ENCODE measurements at places on chromosomes 12 and 14. TPM values are rescaled to one million over a fixed set of nuclear protein-coding genes. Genes with fewer than 3 reads are reported as not detected.

Gene CEBPE
- not detected for total RNA-seq

Gene ADSS1
- 5.8 TPM for total RNA-seq

Gene PLBD1
- 13.8 TPM for total RNA-seq

Gene RASAL1
- total RNA-seq, result 14.9 TPM

Gene KLRD1
- 0.68 TPM for total RNA-seq

Gene MYBPC1
- total RNA-seq, result not detected

Gene LIN7A
- not detected for total RNA-seq

- no peak for DNase-seq
Observed at GRCh38 chr14:92647797-92648279, 100.6 kb downstream of the LGMN start.

- DNase-seq, result peak; percentile 91
Observed at GRCh38 chr12:6925540-6926279, 2.0 kb upstream of the ATN1 start.

DNA sequence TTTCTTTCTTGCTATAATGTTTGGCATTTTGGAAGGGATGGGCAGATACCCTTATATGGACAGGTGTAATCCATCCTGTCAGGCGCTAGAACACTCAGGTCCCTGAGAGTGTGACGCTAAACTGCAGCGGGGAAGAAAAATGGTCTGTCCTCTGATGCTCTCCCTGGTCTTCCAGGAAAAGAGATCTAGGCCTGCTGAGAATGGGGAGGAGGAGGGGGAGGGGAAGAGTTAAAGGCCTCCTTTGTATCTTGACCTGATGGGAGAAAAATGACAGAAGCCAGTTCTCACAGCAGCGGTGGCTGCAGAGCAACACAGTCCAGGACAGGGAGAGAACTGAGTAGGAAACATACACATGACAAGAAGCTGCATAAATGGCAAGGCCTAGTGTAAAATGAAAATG is 61.1 kb downstream of the RPS6KA5 start:
- no peak for DNase-seq

DNA sequence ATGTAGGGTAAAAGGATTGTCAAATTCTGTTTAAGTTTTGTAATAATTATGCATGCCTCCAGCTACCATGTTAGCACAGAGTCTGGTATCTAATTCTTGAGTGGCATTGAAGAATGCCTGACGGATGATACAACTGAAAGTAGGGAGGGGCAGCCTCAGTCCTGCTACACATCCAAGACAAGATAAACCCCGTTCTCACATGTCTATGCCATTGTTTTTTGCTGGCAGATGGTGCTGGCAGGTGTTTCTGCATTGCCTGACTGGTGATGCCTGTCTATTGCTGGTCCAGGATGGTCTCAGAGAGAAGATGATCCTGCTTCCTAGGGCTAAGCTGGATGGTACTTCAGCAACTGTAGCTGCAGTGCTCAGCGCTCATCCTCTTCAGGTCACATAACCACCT is 245.8 kb upstream of the NAV3 start:
- DNase-seq, result no peak

DNA sequence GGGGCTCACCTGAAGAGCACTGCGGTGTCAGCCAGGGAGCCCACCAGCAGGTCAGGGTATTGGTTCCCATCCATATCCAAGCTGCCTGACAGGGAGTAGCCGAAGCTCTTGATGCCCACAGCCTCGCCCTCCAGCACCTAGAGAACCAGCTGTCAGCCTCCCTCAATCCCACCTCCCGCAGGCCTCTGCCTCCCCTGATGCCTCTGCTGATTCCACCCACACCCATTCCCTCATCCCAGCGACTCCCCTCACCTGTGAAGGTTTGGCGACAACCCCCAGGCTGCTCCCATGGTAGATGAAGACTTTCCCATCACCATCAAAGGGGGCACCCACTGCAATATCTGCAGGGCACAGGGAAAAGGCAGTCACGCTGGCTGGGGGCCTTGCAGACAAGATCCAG is 10.0 kb downstream of the ITGA7 start:
- no peak for DNase-seq

GRCh38 chr14:94543449-94544124 is 17.7 kb upstream of the SERPINA4 start:
- no peak for DNase-seq

DNA sequence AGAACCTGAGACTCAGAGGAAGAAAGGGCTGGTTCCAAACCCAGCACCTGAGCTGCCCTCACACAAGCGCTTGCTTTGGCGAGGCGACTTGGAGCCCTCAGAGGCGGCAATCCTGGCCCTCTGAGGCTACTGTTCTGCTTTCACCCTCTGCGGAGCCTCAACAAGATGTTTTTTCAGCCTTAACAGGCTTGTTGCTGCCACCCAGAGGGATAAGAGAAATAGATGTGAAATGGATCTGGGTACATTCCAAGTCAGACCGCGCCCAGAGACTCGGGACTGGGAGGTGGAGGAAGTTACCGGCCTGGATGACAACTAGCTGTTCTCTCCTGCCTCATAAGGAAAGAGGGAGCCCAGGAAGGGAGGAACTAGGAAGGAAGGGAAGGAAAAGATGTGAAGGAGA is 89.6 kb downstream of the TTC7B start:
- DNase-seq, result peak; percentile 57

DNA sequence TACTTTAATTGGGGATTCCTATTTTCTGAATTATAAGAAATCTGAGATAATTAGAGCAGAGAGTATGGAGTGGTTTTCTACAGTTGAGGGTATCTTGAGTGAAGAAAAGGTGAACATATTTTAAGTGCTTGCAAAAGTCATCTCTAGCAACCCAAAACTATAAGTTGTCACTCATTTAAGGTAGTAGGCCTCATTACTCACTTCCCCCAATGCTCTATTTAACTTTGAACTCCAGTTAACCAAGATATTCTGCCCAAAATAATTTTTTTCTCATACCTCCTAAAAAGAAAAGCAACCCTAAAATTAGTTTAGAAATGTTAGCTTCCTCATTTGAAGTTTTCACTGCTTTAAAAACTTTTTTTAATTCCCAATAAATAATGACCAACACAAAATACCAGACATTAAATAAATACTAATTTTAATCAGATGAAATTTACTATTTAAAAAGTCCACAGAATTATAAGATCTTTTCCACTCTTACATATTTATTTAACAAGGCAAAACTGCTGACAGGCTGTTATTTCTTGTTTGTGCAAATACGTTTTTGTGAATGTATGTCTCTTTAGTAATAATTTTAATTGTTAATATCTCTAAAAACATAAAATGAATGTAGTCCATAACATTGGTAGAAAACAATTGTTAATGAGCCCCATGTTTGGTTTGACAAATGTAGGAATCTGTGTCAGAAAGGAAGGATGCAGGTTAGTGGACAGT is 47.8 kb downstream of the VRK1 start:
- no peak for DNase-seq

- DNase-seq, result no peak
Observed at GRCh38 chr14:103139132-103140025, 16.1 kb downstream of the TNFAIP2 start.

DNA sequence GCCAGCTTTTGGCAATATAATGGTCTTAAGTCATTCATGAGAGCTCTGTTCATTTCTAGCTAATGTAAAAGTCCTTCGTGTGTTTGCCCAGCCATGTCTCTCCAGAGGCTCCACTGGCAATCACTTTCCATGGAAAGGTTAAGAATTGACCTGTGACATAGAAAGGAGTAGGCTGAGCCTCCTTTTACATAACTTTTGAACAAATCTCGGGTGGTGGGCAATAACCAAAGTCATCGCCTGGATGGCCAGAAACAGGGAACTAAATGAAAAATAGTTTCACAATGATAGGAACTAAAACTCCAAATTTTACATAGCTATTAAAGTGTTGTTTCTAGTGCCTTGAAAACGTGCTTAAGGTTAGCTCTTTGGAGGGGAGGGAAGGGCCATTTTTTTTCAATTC is 6.5 kb downstream of the BHLHE41 start:
- no peak for DNase-seq

- DNase-seq, result peak; percentile 84
Observed at GRCh38 chr12:49336645-49337584, at the start of gene C1QL4. C1QL4 (minus strand) TSS chr12:49337188; CDS start chr12:49336477, 711 bp downstream.

GRCh38 chr14:45212231-45212630 is 40.8 kb downstream of the MIS18BP1 start:
- DNase-seq, result no peak

GRCh38 chr12:1680804-1681492 is 9.9 kb upstream of the ADIPOR2 start:
- no peak for DNase-seq

DNA sequence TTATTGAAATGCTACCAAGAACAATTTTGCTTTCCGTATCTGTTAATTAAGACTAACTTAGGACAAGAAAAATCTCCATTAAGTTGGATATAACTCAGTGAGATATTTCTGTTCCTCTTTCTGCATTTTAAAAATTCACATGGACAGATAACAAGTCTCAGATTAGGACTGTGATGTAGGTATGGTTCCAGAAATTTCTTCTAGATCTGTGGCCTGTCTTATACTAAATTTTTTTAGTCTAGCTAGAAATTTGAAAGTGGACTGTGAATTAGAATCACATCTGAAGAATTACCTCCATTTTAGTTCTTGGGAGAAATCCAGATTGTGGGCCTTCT is 41.6 kb downstream of the USP15 start:
- no peak for DNase-seq

GRCh38 chr12:28057856-28058615 is 85.5 kb upstream of the PTHLH start:
- peak; percentile 16 for DNase-seq

DNA sequence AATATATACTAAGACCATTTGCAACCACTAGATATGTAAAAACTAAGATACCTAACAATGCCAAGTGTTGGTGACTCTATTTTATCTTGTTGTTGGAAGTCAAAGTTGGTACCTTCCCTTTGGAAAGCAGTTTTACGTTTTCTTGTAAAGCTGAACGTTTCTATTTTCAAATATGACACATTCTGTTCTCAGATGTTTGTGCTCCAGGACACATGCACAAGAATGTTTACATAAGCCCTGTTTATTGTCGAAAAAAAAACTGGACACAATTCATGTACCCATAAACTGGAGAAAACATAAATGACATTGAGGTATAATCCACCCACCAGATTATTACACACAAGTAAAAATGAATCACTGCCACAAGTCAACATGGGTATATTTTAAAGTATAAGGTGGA is 967.4 kb downstream of the BCL11B start:
- DNase-seq, result no peak

GRCh38 chr12:14960548-14961465 is 594 bp downstream of the ARHGDIB start:
- peak; percentile 85 for DNase-seq

DNA sequence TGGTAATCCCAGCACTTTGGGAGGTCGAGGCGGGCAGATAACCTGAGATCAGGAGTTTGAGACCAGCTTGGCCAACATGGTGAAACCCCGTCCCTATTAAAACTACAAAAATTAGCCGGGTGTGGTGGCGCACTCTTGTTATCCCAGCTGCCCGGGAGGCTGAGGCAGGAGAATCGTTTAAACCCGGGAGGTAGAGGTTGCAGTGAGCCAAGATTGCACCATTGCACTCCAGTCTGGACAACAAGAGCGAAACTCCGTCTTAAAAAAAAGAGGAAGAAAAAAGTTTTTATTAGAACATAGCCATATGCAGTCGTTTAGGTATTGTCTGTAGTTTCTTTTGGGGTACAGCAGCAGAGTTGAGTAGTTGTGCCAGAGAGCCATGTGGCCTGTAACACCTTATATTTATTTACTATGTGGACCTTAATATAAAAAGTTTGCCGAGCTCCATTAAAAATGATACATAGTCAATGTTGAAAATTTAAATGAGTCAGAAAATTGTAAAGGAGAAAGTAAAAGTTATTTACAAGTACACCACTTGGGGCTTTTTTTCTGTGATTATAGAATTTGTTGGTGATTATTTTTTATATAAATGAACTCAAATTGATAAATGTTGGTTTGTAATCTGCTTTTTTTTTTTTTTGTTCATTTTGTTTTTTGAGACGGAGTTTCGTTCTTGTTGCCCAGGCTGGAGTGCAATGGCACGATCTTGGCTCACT is 2.2 kb downstream of the ADIPOR2 start:
- peak; percentile 19 for DNase-seq

- no peak for DNase-seq
Observed at GRCh38 chr12:39352471-39353017, 90.4 kb downstream of the KIF21A start.
